Suppressor macrophage treated with lipopolysaccharide for 1 hour (primary cell): ENCODE measurements at places on chromosomes 12 and 14.

DNA sequence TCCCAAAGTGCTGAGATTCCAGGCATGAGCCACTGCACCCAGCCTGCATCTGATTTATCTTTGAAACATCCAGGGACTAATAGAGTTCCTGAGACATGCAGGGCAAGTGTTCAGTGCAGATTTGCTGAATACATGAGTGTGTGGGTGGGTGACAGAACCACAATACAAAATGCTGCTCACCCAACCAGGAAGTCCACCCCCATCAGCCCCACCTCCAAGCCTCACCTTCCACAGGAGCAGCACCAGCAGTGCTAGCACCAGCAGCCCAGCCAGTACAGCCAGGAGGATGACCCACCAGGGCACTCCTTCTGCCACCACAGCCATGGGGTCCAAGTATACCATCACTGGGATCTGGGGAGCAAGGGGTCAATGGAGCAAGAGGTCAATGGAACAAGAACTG, 20.0 kb downstream of the ITGA7 start:
- no peak for DNase-seq

- DNase-seq: peak; percentile 83
These were observed 212.5 kb downstream of the CRADD start for GRCh38 chr12:93889516-93890212.

DNA sequence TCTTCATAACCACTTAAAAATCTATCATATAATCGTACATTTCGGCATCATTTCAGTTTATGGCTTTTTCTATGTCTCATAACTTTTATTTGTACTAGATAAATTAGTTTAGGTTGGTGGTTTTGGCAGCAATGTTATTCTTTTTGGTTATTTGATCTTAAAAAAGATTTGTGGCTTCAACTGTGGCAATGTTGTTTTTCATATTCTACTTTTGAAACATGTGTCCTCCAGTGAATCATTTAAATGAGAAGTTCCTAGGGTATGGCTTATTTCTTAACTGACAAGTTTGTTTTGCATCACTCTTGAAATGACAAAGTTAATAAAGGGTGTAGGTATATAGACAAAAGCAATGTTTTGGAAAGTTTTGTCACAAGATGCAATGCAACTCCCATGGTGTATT, 11.1 kb upstream of the KITLG start:
- no peak for DNase-seq

DNA sequence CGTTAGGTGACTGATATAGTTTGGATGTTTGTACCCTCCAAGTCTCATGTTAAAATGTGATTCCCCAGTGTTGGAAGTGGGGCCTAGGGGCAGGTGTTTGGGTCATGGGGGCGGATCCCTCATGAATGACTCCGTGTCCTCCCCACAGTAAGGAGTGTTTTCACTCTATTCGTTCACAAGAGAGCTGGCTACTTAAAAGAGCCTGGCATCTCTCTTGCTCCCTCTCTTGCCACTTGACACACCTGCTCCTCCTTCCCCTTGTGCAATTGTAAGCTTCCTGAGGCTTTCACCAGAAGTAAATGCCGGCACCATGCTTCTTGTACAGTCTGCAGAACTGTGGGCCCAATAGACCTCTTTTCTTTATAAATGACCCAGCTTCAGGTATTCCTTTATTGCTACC, 2.6 kb downstream of the IFI27L2 start:
- no peak for DNase-seq

DNA sequence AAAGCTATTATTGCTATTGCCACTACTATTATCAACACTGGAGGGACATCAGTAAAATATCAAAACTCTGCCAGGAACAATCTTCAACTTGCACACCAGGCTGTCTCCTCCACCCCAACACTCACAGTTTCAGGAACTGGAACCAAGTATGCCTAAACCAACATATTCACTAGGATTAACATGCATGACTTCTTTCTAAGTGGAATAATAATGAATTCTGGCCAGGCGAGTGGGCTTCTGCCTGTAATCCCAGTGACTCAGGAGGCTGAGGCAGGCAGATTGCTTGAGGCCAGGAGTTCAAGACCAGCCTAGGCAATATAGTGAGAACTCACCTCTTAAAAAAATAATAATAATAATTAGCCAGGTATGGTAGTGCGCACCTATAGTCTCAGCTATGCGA, 58.1 kb downstream of the TBX5 start:
- no peak for DNase-seq

DNA sequence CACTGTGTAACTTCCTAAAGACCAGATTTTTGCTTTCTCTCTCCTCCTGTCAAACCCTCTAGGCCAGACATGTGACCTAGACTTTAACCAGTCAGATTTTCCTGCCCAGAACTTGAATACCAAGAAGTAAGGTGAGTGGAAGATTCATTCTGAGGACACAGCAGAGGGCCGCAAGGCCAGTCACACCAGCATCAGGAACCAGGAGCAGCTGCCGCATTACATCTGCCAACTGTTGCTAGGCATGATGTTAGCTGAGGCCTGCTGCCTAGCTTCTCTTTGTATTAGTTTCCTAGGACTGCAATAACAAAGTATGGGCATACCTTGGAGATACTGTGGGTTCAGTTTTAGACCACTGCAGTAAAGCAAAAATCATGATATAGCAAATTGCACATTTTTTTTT, 101.9 kb upstream of the BMP4 start:
- peak; percentile 1 for DNase-seq

- DNase-seq: no peak
These were observed 283 bp upstream of the PSMB11 start for GRCh38 chr14:23041729-23042128.

DNA sequence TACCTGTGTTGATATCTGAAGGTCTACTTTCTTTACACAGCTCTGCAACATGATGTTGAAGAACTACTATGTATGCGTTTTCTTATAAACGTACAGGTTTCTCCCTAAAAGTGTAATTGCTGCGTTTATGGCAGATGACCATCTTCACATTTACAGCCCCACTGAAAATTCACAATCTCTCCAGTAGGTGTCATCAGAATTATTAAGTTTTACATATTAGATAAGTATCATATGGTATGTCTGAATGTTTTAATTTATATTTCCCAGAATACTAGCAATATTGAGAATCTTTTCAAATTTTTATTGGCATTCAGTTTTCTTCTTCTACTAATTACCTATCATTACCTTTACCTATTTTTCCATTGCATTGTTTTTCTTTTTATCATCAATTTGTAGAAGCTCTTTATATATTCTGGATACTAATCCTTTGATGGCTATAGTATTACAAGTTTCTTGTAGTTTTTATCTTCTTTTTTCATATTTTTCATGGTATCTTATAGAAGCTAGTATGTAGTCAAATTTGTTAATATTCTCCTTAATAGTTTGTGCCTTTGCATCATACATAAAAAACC, 123.5 kb downstream of the CAPZA3 start:
- peak; percentile 66 for DNase-seq

DNA sequence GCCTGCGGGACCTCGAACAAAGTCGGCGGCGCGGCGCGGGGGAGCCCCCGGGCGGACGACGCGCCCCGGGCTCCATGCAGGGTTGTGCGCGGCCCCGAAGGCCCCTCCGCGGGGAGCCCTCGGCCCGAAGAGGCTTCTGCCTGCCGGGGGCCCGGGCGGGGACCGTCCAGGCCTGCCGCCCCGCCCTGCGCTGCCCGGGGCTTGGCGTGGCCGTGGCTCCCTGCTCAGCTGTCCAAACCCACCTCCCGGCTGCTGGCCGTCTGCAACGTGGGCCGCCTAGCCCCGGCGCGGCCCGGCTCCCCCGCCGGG, 670 bp downstream of the DYRK2 start:
- no peak for DNase-seq

DNA sequence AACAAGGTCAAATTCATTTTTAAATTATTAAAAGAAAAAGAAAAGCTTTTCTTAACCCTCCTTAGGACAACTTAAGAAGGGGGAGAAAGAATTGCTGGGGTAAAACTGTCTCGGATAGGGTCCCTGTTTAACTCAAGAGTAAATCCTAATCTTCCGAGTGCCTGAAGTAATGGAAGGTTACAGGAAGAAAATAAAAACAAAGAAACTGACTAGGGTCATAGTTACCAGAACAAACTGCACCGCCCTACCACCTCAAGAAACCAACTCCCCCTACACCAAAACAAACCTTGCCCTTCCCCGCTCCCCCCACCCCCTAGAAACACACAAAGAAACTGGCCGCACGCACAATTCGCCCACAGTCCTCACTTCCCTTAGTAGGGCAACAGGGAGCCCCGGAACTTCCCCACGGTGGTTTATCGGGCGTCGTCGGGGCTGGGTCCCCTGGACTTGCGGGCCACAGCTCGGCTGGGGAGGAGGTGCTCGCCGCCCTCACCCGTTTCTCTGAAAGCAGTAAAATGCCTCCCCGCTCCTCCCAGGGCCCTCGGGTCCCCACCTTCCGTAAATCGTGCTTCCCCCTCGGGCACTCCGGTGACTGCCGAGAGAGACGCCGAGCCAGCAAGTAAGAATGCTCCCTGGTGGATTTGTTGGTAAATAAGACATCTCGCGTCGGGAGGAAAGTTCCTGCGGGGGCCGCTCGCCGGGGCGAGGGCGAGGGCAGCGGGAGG, 2.4 kb downstream of the SINHCAF start:
- peak; percentile 72 for DNase-seq

GRCh38 chr12:74043343-74043742, 494.3 kb upstream of the ATXN7L3B start:
- DNase-seq: no peak

DNA sequence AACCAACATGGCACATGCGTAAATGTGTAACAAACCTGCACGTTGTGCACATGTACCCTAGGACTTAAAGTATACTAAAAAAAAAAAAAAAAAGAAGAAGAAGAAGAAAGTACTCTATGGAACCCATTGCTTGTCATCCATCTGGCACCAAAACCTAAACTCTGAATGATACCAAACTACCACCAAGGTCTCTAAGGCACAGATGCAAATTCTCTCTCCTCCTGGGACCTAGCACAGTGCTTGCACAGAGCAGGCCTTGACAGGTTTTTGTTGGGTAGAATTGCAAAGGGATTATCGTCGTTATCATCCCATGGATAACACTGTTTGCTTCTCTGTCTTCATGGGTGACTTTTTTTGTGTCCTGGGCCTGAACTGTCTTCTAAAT, 13.2 kb upstream of the LGALS3 start:
- DNase-seq: no peak
